ENCODE measurements at places on chromosomes 7 and 10.

DNA sequence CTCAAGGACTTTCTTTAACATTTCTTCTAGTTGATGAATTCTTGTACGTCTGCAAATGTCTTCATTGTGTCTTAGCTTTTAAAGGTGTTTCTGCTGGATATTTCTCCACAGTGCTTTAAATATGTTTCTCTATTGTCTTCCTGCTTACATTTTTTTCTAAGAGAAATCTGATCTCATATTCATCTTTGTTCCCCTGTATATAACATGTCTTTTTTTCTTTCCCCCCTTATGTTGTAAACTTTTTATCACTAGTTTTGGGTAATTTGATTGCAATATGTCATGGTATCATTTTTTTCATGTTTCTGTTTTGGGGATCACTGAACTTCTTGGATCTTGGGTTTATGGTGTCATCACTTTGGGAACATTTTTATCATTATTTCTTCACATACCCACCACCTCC, 7.5 kb downstream of the RBAK start:
- DNase-seq: no peak

- no peak for DNase-seq
These were observed 155.5 kb downstream of the COBL start for GRCh38 chr7:51160990-51161615.

DNA sequence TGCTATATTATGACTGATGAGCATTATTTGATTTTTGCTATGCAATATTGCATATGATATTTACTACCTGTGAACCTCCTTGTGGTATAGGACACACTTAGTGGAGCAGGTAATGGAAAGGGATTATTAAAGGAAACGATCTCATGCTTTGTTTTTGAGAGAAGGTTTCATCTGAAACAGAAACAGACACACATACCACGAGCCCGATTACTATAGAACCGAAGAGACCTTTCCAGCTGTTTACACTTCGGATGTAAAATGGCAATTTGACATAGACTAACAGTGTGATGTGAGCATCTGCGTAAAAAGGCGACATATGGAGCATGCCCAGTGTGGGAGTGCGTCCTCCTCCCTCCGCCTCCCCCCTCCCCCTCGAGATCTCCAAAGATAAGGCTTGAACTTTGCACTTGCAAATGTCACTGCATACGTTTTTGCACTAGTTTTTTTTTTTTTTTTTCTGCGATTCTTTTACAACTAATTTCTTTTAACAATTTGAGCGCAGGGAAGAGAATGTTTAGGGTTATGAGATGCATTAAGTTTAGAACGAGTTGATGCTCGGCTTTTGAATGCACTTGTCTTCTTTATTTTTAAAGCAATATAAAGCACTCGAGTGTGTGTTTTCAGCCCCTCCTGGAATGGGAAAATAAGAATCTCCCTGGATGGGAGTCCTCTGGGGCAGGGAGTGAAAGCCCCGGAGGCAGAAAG, 251.0 kb downstream of the NSUN6 start:
- DNase-seq: no peak

DNA sequence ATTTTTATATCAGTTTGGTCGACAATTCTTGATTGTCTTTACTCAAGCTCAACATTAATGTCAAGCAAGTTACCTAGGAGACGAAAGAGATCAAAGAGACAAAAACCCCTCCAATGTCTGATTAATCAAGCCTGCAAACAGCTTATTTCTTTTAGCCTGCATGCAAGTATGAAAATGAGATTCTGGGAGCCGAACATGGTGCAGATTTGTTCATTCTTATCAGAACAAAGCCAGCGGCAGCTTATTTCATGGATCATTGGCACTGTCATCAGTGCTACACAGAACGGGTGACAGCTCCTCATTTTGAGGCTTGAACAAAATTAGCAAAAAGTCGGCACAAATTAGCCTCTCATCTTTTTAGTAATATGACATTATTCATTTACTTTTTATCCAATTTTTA, 26.5 kb downstream of the FAM204A start:
- no peak for DNase-seq

DNA sequence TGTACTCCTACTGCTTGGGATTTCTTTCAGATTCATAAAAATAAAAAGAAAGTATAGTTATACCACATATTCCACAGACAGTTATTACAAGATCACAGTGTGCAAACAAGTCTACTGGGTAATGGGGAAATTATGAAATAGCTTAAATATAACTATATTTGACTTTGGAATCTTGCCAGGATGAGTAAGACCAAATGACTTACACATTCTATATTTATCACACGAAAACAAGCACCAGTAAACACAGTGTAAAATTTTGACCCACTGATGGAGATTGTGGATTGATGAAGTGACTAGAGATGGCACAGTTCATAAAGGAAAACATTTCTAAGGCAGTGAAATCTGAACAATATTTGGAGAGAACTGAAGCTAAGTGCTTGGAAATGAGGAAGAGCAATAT, 339.7 kb downstream of the THSD7A start:
- no peak for DNase-seq

DNA sequence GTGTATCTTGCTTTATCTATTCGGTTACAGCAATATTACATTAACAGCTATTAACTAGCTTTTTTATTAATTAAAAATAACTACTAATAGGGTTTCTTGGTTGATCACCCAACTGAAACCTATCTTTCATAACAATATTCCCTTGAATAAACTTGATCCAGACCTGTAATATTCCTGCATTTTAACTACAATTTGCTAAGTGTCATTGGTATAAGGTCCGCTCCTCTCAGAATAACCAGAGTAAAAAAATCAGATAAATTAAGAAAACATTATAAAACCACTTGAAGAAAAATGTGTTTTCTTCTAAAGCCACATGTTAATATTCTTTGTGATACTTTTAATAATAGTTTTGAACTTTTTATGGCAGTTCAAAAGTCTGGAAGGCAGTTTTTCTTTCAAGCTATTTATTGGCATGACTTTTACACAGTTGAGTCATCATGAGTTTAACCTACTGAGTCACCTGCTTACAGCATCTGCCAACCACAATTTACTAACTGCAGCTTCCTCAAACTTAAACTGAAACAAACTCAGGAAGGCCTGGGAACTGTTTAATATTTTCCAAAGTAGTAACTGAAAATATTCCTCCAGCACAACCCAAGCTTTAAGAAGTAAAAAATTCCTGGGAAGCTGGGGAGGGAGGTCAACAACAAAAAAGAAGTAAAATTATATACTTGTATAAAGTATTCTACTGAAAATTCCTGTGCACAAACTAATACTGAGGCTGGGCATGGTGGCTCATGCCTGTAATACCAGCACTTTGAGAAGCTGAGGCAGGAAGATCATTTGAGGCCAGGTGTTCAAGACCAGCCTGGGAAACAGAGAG, 103.2 kb downstream of the NRBF2 start:
- no peak for DNase-seq

DNA sequence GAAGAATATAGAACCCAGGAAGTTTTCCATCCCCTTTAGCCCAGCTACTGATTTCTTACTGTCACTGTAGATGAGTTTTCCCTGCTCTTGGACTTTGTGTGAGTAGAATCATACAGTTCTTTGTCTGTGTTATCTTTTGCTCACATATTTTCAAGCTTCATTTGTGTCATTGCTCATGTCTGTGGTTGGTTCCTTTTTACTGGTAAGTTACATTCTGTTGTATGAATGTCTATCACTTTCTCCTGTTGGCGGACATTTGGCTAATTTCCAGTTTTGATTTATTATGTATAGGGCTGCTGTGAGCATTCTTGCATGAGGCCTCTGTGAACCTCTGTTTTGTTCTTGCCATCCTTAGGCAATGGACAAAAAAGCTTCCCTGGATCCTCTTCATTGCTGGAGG, 5.3 kb downstream of the GLRX3 start:
- no peak for DNase-seq

DNA sequence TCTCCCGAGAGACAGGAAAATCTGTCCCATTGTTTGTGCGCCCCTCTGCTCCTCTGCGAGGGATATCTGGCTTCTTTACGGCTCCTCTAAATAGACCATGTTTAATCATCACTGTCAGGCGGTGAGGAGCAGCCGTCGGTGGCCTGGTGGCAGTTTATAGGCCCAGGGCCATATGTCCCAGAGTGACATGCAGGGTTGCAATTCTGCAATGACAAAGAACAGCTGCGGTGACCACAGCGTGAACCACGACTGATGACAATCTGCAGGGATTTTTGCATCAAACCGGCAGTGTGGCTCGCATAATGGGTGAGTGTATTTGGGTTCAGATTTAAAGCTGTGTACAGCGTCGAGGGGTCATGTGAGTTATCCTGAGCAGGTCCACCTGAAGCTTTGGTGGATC, 41.5 kb downstream of the GATA3 start:
- no peak for DNase-seq

DNA sequence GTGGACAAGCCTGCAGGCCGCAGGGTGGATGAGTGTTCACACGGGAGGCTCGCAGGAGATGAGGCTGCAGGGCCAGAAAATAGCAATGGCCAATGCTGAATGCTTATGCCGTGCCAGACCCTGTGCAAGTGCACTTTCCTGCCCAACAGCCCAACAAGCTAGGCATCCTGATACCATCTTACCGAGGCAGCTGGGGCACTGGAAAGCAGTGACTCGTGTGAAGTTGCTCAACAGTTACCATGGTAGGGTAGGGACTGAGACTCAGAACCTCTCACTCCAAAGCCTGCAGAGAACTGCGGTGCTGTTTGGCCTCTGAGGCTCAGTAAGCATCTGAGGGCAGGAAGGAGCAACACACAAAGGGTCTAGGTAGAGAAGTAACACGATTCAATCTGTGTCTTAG, 43.7 kb downstream of the JAZF1 start:
- no peak for DNase-seq

- no peak for DNase-seq
These were observed 9.6 kb downstream of the ITGB1 start for GRCh38 chr10:32948451-32948850.

GRCh38 chr10:78777466-78777865, 291.3 kb upstream of the ZMIZ1 start:
- peak; percentile 43 for DNase-seq

DNA sequence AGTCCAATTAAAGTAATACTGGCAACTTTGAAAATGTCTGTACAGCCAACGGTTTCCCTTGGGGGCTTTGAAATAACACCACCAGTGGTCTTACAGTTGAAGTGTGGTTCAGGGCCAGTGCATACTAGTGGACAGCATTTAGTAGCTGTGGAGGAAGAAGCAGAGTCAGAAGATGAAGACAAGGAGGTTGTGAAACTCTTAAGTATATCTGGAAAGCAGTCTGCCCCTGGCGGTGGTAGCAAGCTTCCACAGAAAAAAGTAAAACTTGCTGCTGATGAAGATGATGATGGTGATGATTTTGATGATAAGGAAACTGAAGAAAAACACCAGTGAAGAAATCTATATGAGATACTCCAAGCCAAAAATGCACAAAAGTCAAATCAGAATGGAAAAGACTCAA, 72.2 kb downstream of the ZNF783 start:
- DNase-seq: no peak

DNA sequence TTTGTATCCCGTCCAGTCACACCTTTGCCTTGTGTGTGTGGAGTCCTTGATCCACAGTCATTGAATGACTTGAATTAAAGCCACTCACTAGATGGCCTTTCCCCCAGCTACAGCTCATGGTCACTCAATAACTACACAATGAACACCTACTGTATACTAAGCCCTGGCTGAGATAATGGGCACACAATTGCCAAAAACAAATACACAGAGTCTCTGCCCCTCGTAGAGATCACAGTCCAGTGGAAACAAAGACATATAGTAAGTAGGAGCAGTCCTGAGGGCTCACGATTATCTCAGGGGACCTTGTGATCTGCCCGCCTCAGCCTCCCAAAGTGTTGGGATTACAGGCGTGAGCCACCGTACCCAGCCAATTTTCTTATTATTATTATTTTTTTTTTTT, 22.1 kb upstream of the DDIT4 start:
- DNase-seq: no peak

DNA sequence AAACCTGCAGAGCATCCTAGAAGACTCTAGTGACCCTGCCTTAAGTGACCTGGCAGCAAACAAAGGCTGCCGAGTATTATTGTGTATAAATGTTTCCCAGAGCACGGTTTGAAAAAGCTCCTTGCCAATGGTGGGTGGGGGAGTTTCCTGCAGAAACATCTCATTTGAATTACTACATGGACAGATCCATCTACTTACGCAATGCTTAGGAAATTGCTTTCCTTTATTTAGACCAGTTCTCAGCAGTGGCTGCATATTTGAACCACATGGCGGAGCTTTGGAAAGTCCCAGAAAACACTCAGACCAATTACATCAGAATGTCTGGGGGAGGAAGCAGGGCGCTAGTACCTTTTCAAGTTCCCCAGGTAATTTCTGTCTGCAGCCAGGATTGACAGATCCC, 560.9 kb downstream of the SDK1 start:
- DNase-seq: no peak

DNA sequence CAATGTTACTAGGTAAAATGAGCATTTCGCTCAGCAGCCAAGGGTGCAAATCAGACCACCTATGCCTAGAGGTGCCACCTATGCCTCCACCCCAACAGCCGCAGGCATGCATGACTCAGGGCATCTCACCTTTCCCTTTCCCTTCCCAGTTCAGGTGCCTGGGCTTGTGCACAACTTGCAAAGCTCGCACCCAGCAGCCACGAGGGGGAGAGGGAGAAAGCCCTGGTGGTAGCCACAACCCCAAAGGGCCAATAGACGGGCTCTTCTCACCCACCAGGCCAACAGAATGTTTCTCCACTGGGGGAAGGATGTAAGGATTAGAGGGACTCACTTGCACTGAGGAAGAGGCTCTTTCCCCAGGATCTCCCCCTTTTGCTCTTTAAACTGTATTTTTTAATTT, 462.3 kb upstream of the PCDH15 start:
- no peak for DNase-seq

DNA sequence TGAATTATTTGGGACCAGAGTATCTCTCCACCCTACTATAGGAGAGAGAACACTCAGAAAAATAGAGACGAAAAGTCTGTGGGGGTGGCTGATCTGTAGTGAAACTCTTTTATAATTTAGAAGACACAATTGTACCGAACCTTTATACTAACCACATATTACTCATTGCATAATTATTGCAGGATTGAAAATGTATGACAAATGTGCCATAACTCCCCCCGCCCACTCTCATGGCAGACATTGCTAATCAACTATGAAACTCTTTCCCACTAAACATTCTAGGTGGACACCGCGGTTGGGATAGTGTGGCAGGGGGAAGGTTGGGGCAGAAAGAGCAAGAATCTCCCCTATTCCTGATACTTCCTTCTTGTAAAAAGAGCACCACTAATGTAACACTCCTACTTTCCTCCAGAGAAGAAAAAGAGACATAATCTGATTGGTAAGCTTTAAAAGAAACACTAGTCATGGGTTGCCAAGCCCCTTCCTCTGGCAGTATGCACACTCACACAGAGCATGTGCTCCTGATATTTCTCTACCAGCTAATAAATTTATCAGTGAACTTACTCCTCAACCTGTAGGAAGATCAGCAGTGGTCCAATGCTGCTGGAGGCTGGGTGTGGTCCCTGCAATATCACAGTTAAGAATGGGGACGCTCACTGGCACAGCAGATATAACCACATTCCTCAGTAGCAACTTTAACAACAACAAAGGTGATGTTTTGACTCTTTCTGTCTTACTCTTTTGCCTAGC, 18.7 kb upstream of the ARID5B start:
- no peak for DNase-seq

GRCh38 chr10:91924212-91925021, 847 bp downstream of the BTAF1 start:
- no peak for DNase-seq

- no peak for DNase-seq
These were observed 81.9 kb upstream of the SMIM30 start for GRCh38 chr7:113200281-113200680.
